ENCODE measurements at places on chromosomes 12 and 14. TPM values are rescaled to one million over a fixed set of nuclear protein-coding genes. Genes with fewer than 3 reads are reported as not detected.
A peak's percentile ranks its signal among the peaks of the same experiment; 100 is the strongest.

GRCh38 chr14:21244544-21244943 lies 24.7 kb downstream of the HNRNPC start:
- DNase-seq: no peak

DNA sequence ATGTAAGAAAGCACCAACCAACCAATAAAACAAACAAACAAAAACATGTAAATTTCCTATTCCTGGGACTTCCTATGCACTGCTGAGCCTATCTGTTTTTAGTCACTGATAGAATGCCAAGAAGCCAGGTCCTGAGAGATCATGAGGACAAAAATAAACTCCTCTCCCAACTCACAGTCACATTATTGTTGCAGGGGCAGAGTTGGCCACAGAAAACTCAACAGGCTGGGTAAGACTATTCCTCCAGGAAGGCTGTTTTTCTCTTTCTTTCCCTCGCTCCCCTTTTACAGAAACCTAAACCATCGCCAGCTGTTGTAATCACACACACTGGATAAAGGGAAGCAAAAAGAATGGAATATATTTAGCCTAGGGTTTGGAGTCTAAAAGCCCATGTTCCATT lies 55.8 kb upstream of the METAP2 start:
- DNase-seq: no peak

DNA sequence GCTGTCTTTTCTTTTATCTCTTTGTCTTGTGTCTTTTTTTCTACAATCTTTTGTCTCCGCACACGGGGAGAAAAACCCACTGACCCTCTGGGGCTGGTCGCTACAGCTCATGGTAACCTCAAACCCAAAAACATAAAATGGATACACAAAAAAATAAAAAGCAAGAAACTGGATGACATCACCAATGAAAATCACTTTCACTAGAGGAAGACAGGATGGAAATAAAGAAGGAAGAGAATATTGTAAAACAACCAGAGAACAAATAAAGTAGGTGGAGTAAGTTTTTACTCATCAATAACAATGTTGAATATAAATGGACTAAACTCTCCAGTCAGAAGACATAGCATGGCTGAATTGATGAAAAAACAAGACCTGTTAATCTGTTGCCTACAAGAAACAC lies 17.6 kb downstream of the MIPOL1 start:
- no peak for DNase-seq

DNA sequence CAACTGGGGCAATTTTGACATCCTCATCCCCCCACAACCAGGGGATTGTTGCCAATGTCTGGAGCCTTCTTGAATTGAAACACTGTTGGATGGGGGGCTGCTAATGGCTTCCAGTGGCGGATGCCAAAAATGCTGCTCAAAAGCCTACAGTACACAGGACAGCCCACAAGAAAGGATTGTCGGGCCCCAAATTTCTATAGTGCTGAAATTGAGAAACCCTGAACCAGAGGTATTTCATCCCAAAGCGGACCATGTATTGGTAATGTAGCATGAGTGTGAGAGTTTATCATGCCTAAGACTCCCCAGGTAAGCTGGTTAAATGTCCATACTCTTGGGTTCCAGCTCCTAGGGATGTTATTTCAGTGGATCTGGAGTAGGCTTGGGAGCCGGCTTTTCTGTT lies 544.0 kb downstream of the BCL11B start:
- peak; percentile 20 for DNase-seq

- no peak for DNase-seq
These were observed 33.6 kb downstream of the SSH1 start for GRCh38 chr12:108823804-108824203.

DNA sequence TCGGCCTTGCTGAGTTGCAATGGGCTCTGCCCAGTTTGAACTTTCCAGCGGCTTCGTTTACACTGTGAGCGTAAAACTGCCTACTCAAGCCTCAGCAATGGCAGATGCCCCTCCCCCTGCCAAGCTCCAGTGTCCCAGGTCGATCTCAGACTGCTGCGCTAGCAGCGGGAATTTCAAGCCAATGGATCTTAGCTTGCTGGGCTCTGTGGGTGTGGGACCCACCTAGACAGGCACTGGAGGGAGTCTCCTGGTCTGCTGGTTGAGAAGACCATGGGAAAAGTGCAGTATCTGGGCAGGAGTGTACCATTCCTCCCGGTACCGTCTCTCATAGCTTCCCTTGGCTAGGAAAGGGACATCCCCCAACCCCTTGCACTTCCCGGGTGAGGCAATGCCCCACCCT lies 88.2 kb downstream of the KLHL28 start:
- DNase-seq: no peak

- DNase-seq: no peak
These were observed 44.1 kb downstream of the PRIMA1 start for GRCh38 chr14:93744176-93744575.

DNA sequence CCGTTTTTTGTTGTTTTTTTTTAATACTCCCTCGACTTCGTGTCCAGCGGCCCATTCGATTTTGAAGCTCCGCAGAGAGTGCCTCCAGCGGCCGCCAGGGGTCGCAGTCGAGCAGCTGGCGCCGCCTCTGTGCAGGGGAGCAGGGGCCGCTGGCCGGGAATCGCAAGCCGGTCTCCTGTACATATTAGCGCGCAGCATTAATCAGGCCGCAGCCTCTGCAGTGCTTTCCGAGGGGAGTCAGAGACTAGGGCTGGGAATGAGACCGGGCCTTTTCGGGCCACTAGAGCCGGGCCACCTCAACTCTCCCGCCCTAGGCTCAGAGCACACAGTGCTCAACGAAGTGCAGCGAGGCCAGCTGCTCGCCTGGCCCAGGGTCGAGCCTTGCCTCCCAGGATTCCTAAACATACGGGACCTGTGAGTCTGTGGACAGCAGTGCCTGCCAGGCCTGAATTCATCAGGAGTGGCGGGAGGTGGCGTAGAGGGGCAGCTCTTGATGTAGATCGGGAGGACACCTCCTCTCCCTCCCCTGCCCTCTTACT lies 81.8 kb downstream of the EMP1 start:
- DNase-seq: no peak

- no peak for DNase-seq
These were observed 60.4 kb upstream of the FOXN3 start for GRCh38 chr14:89477391-89477790.

GRCh38 chr12:120075034-120075616 lies 41.4 kb downstream of the RAB35 start:
- no peak for DNase-seq

GRCh38 chr14:32453857-32454810 lies 125.0 kb downstream of the AKAP6 start:
- DNase-seq: no peak

- no peak for DNase-seq
These were observed 100.2 kb downstream of the B4GALNT3 start for GRCh38 chr12:559906-560455.

- no peak for DNase-seq
These were observed 13.2 kb downstream of the TAOK3 start for GRCh38 chr12:118359541-118359915.

GRCh38 chr14:104889375-104889757 lies 24.3 kb downstream of the CEP170B start:
- DNase-seq: no peak

DNA sequence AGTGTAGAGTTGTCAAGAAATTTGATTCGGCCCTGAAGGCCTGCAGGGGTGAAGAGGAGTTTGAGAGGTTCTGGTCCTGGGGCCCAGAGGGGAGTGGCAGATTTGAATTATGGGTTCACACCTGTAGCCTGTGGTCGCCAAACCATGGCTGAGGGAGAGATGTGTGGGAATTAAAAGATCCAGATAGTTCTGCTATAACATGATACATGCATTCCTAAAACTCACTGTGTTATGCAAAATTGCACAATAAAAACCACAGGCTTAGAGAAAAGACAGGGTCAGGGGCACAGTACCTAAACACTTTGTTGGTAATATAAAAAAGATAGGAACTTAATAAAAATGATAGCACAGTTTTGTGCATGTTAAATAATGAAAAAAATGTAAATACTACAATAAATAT lies 106.2 kb downstream of the TMEM30B start:
- no peak for DNase-seq

GRCh38 chr12:101823891-101824290 lies 6.9 kb downstream of the GNPTAB start:
- no peak for DNase-seq

- no peak for DNase-seq
These were observed 1.0 kb downstream of the INSM2 start for GRCh38 chr14:35534873-35535482.

DNA sequence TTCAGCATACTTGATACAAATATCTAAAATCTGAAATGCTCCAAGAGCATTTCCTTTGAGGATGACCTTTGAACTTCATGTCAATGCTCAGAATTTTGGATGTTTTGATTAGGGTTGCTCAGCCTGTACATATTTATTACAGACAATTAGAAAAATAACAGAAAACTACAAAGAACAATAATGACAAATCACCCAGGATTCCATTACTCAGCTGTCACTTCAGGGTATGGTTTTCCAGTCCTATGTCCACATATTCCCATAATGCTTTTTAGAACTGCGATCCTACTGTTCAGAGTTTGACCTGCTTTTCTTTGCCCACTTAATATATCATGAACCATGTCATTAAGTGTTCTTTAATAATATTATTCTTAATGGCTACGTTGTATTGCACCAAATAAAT lies 11.4 kb downstream of the DLGAP5 start:
- no peak for DNase-seq

DNA sequence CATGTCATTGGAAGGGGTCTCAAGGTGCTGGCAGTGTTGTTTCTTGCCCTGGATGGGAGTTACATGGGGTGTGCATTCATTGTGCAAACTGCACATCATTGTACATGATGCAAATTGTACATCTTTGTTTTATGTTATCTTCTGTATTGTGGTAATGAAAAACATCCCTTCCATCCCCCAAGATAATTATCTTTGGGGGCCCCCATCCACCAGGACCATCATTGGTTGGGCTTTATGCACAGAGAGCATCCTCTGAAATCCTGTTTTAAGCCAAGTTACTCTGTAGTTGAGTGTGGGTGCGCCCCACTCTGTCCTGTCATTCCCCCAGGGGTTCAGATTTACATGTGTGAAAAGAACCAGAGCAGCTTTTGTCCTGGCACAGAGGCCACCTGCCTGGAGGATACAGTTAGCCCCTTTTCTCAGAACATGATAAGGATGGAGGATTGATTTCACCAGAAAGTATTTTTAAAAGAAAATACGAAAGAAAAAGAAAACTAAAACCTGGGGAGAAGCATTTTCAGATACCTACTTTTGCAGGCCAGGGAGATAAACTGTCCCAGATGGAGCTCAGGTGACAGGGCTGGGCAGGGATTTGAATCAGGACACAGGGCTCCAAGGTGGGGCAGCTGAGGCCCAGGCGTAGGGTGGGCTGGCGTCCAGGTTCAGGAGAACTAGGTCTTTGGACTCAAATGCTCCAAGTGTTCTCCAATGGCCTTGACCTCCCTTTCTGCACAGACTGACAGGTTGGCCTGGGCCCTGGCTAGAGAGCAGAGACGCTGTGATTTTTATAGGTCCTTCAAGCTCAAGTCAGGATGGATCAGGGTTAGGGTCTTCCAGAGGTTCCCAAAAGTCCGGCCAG lies 17.2 kb downstream of the WSCD2 start:
- no peak for DNase-seq

- no peak for DNase-seq
These were observed 28.3 kb upstream of the COL2A1 start for GRCh38 chr12:48032597-48032996.

DNA sequence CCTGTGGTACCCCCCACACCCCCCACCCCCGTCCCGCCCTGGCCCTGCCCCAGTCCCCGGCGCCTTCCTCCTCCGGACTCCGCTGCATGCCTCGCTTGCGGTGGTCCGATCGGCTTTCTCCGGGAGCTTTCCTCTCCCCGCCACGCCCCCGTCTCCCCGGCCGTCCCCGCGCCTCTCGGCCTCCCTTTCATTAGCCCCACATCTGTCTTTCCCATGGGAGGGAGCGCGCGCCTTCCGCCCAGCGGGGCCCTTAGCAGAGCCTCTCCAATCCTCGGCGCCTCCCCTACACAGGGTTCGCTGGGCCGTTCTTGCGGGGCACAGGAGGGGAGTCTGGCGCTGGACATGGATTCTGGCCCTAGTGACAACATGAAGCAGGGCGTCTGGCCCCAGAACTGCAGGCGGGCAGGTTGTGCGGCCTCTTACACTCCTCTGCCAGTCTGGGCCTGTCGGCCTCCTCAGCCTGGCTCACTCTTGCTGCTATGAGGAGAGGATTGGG lies 1.5 kb upstream of the EFS start:
- no peak for DNase-seq

DNA sequence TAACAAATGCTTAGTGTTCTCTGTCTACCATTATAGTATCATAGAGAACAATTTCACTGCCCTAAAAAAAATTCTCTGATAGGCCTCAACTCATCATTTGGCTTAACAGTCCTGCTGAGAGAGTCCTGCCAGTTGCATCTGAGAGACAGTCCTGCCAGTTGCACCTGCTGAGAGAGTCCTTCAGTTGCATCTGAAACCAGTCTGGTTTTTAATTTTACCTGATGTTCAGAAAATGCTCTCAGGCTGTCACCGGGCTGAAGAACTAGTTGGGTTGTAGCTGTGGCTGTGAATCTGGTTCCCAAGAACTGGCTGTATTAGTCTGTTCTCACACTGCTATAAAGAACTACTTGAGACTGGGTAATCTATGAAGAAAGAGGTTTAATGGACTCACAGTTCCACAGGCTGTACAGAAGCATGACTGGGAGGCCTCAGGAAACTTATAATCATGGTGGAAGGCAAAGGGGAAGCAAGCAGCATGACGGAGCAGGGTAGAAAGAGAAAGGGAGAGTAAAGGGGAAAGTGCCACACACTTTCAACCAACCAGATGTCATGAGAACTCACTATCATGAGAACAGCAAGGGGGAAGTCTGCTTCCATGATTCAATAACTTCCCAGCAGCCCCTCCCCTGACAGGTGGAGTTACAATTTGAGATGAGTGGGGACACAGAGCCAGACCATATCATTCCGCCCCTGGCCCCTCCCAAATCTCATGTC lies 51.6 kb downstream of the PRKCH start:
- no peak for DNase-seq

GRCh38 chr12:2691345-2692071 lies 103.3 kb upstream of the FKBP4 start:
- DNase-seq: peak; percentile 46

DNA sequence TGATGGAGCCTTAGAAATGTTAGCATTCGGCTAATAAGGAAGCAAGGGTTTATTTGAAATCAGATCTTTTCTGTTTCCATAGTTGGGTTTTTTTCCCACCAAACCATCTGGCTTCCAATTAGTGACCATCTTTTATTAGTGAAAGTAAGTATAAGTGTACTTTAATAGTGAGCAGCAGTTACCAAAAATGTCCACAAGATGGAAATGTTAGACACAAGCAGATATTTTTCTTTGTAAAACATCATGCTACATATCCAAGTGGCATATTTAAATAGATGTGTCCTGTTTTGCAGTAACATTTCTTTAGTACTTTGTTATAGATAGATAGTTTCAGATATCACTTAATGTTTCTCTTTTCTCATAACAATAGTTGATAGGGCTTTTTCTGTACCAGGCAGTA lies 28.8 kb downstream of the YEATS4 start:
- DNase-seq: no peak

The GUCY2C gene
- total RNA-seq: 0.74 TPM

The RHEBL1 gene
- 1.7 TPM for total RNA-seq

The ADAMTS20 gene
- total RNA-seq: not detected

The TECPR2 gene
- total RNA-seq: 12.0 TPM

The E2F7 gene
- total RNA-seq: 2.2 TPM

The AQP6 gene
- total RNA-seq: not detected

The RAD9B gene
- total RNA-seq: not detected

The MGAT4C gene
- 0.25 TPM for total RNA-seq

The COX8C gene
- total RNA-seq: not detected

The CLEC6A gene
- total RNA-seq: not detected

The TAMALIN gene
- total RNA-seq: 47.1 TPM

The DDN gene
- not detected for total RNA-seq

Data from vagina (tissue), 2 donors.